ENCODE measurements at places on chromosomes 7 and 10. TPM values are rescaled to one million over a fixed set of nuclear protein-coding genes. Genes with fewer than 3 reads are reported as not detected.

TRIM4 gene
- total RNA-seq = 24.9 TPM

PGAM2 gene
- 3.3 TPM for total RNA-seq

FAM25C gene
- not detected for total RNA-seq

LEP gene
- total RNA-seq = 0.17 TPM

RARRES2 gene
- 1.7 TPM for total RNA-seq

SSBP1 gene
- total RNA-seq = 90.1 TPM

OR6V1 gene
- total RNA-seq = not detected

POM121 gene
- 8.9 TPM for total RNA-seq

NOC3L gene
- 28.5 TPM for total RNA-seq

NACAD gene
- 4.2 TPM for total RNA-seq

RPEL1 gene
- not detected for total RNA-seq

ACTL6B gene
- not detected for total RNA-seq

Data from smooth muscle cell of the pulmonary artery (primary cell).